ENCODE measurements at places on chromosomes 3 and 15.

- DNase-seq: peak; percentile 81
These were observed 1.4 kb downstream of the PLEKHO2 start for GRCh38 chr15:64842986-64843561.

DNA sequence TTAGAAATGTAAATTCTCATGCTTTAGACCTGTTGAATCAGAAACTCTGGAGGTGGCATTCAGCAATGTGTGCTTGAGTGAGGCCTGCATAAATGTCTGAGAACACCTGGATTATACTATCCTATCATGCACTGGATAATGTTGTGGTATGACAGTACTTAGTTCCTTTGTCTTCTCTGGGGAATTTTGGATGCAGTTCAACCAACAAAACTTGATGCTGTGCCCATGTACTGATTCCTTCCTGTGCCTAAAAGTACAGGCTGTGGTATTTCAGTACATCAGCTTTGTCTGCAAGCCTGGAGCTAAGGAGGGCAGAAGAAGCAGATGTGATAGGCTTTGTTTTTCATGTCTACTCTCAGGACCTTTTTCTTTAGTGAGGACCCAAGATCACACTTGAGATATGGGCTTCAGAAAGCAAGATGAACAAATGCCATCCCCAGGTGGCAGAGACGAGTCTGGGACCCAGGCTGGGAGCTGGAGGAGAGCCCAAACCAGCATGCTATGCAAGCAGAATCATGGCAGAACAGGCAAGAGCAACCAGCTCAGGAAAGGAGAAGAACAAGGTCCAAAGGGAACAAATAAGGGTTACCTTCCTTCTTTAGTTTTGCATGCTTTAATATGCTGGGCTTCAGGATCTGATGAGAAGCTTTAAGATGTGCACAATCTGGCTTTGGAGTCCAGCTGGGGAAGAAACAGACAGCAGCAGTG is 124.7 kb downstream of the MYRIP start:
- DNase-seq: no peak

GRCh38 chr15:39556461-39556860 is 24.4 kb upstream of the THBS1 start:
- DNase-seq: no peak

- no peak for DNase-seq
These were observed 70.7 kb downstream of the TTBK2 start for GRCh38 chr15:42849836-42850235.

DNA sequence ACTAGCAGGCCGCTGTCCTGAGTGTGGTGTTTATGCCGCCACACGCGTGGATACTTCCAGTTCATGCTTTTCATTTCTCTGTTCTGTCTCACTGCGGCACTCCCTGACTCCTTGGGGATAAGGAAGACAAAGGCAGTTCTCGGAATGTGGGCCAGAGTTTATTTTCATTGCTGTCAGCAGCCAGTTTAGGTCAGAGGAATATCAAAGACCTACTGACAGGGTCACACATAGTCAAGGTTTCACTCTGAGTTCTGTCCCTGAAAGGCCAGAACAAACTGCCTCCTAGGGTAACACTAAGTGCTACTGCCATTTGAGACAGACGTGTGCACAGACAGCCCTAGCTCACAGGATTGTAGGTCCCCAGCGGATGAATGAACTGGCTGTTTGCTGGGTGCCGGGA is 27.3 kb upstream of the SPTBN5 start:
- no peak for DNase-seq

DNA sequence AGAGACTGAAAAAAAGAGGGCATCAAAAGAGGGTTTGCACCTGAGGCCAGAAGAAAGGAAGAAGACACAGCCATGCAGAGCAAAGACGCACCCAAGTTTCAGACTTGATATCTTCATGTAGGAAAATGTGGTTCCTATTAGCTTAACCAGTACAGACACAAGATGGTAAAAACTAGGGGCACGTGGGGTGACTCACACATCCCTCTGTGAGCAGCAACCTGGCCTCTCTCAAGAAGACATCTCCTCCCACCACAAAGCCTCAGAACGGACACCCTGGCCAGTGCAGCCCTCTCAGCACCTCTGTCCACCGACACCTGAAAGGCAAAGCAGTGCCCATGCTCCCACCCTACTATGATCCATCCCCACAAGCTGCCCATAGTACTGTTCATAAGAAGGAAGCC is 33.3 kb downstream of the GLB1 start:
- no peak for DNase-seq

DNA sequence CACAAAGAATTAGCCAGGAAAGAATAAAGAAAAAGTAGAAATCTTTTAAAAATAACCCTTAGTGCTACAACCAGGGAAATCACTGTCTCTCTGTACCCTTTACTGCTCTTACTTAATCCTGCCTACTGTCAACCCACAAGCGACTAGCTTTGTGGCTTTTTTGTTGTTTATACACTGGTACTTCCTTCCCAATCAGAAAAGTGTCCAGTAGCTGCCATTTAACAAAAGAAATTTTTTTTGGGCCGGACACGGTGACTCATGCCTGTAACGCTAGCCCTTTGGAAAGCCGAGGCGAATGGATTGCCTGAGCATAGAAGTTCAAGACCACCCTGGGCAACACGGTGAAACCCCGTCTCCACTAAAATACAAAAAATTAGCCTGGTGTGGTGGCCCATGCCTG is 13.8 kb upstream of the FAM219B start:
- DNase-seq: no peak

GRCh38 chr3:21054064-21054463 is 696.9 kb downstream of the ZNF385D start:
- DNase-seq: no peak

- DNase-seq: no peak
These were observed 54.0 kb downstream of the KCNAB1 start for GRCh38 chr3:156174229-156174847.

DNA sequence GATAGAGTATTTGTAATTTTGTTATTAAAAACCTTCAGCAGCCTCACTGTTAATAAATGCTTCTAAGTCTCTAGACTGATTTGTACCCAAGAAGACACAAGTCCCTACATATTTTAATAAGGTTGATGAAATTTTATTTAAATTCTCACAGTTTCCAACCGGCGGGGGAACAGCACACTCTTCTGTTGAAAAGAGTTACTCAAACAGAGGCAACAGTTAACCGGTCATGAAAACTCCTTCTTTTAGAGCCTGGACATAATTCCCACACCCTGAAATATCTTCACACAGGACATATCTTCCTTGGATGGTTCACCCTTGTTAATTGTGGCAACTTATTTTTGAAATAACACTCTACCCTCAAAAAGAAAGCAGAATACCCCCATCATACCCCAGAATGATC is 278.8 kb downstream of the FOXP1 start:
- no peak for DNase-seq

- peak; percentile 88 for DNase-seq
These were observed 17.3 kb downstream of the FGD5 start for GRCh38 chr3:14836049-14836468.

DNA sequence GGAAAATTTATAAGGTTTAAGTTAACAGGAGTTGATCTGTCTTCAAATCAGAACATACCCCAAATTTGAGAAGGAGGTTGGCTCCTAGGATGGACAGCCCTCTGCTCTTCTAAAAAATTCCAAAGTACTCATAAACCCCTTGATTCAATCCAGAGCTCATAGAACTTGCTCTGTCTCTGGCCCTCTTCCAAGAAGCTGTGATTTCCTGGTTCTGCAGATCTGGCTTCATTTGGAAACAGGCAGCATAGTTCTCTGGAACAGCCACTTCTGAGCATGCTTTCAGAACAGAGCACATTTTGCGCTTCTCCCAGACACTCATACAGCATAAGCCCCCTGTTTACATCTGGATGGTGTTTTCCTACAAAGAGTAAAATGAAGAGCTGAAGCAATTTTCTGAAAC is 96.7 kb downstream of the KBTBD8 start:
- DNase-seq: no peak

DNA sequence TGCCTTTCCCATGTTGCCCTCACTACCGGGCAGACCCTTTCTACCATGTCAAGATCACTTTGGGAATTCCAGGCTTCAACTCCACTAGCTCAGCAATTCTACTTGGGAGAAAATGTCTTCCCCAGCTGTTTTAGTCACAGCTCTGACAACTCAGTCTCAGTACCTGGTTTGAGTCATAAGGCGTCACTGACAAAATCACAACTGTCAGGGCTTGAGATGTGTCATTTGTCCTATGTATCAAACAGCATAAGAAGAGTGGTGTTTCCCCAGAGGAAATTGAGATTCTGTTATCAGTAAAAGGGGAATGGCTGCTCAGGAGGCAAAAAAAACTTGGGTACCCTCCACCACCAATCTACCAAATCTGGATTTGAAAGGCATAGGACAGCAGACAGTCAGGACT is 594.9 kb upstream of the SUCLG2 start:
- DNase-seq: no peak

DNA sequence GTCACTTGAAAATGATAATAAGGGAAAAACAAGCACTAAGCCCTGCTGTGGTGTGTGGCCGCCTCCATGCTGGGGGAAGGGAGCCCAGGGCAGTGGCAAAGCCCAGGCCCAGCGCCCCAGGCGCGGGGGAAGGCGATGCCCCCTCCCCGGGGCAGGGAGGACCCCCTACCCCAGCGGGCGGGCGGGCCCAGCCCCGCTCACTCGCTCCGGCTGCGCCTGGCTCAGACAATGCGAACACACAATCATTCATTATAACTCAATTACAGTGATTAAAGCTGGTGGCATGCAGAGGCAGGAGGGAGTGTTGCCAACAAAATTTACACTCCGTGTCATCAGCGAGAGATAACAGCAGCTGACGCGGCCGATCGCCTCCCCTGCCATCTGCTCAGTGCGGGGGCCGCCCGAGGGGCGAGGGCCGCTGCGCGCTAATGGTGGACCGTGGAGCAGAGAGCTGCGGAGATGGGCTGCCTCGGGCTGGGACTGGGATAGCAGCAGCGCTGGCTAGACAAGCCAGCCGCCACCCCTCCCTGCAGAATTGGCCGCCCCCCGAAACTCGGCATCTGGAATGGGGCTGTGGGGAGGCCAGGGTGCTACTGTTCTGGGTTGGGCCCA is 64.1 kb downstream of the TLE3 start:
- no peak for DNase-seq

DNA sequence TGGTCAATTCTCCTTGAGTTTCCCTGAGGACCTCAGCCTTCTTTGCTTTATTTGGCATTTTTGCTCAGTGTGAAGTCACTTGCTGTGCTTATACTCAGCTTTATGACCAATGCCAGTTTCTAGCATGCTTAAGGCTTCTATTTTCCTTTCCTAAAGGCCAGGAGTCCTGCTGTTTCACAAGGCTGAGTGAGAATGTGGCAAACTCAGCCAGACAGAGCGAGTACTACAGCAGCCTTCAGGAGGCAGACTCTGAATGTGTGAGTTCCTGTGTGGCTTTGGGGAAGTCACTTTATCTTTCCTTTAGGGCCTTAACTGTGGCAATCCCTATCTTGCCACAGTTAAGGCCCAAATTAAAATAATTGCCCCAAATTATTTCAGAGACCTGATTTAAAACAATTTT is 213.2 kb upstream of the MRPL3 start:
- DNase-seq: no peak

- no peak for DNase-seq
These were observed 71.7 kb downstream of the RPLP1 start for GRCh38 chr15:69524296-69524695.

DNA sequence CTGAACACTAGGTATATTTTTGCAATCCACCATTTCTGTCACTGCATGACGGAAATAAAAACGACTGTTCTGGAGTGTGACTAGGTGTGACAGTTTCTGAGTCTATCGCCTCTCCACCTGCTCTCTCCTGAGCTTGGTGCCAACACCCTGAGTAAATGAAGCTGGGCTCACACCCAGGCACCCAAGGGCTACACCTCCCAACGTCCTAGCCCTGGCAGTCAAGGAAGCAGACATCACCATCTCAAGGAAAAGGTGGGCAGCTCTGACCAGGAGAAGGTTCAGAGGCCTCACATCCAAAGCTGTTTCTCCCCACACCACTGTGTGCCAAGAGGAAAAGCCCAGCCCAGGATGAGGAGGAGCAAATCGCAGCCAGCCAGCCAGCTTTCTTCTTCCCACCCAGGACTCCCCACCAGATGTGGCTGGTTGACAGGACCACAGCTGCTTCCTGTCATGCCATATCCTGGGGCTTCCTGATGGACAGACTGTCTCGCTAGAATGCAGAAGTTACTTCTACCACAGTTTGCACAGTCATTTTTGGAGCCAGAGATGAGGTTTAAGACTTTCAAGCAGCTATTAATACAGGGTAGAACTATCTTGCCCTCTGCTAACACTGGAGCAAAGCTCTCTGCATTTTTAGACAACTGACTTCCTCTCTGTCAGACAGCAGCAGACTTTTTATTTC is 3.3 kb downstream of the SCAMP2 start:
- DNase-seq: peak; percentile 84

- DNase-seq: peak; percentile 86
These were observed 40.4 kb downstream of the WHAMM start for GRCh38 chr15:82849556-82850512.

DNA sequence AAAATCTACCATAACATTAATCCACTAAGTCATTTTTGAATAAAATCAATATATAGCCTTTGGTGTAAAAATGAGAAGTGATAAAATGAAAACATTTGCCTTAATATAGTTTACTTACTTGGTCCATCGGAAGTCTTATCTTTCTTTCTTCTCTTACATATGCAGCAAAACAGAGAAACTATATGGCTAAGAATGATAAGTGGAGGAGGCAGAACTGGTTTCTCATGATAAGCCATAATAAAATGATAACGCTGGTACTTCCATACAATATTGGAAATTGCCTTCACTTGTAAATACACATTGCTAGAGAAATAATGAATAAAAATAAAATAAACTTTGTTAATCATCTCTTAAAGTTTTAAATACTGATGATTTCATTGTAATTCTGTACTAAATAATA is 47.8 kb upstream of the USP50 start:
- DNase-seq: no peak

- no peak for DNase-seq
These were observed 13.0 kb upstream of the TSEN2 start for GRCh38 chr3:12471241-12471640.

- no peak for DNase-seq
These were observed 161.6 kb upstream of the FRMD4B start for GRCh38 chr3:69547461-69547880.

DNA sequence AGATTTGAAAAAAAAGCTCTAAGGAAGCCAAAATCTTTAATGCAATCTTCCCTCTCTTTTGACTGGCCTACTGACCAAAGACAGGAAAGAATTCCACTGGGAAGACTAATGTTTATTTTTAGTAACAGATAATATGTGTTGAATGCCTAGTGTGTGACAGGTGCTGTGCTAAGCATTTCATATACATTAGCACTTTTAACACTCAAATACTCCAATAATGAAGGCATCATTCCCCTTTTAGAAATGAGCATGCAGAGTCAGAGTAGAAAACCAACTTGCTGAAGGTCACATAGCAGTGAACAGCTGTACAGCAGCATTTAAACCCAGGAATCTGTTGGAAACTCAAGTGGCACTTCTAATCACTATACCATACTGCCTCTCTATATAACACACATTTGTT is 170.6 kb downstream of the MINAR1 start:
- DNase-seq: no peak

GRCh38 chr15:69303337-69304181 is 4.8 kb downstream of the PAQR5 start:
- no peak for DNase-seq

DNA sequence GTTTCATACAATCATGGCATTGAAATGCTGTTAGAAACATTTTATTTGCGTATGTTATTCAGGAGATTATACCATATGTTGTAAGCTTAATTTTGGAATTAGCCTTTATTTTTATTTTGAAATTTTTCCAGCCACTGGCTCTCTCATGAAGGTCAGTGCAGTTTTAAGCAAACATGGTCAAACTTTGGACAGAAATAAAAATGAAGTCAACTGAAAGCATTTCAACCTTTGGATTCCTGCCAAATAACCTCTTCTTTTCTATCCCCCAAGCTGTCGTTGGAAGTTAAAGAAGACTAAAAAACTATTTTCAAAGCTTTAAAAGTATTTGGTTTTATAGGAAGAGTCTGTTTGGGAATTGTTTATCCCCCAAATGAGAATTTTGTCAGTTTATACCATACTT is 846.6 kb downstream of the MCTP2 start:
- DNase-seq: no peak
